ENCODE measurements at places on chromosomes 11 and 22.

DNA sequence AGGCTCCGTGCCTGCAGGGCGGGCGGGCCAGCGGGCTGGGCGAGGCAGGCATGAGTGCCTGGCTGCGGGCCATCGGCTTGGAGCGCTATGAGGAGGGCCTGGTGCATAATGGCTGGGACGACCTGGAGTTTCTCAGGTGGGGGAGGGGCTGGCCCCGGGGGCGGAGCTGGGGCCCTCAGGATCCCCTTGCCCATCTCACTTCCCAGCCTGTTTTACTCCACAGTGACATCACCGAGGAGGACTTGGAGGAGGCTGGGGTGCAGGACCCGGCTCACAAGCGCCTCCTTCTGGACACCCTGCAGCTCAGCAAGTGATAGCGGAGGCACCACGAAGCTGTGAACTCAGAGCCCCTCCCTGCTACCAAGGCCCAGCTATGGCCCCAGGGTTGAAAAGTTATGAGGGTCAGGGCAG, 5.9 kb downstream of the PHOX2A start:
- no peak for DNase-seq

- DNase-seq = no peak
These were observed 49.6 kb downstream of the IGSF9B start for GRCh38 chr11:133907216-133907615.

DNA sequence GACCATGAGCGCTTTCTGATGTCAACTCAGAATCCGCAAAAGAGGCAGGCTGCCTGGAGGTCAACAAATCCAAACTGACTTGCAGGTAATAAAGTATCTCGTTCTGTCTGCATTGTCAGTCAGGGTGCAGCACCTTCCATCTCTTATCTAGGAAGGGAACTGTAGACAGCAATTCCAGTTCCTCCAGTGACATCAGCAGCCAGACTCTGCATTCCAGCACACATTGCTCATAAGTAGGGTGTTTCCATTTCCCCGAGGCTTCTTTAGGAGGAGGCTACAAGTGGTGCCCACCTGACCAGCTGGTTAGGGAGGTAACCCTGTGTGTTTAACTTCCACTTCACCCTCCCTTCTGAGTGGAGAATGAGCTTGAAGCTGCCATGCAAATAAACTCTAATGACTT, 53.3 kb downstream of the NTM start:
- no peak for DNase-seq

- no peak for DNase-seq
These were observed 19.9 kb downstream of the OR8G5 start for GRCh38 chr11:124276081-124276480.

DNA sequence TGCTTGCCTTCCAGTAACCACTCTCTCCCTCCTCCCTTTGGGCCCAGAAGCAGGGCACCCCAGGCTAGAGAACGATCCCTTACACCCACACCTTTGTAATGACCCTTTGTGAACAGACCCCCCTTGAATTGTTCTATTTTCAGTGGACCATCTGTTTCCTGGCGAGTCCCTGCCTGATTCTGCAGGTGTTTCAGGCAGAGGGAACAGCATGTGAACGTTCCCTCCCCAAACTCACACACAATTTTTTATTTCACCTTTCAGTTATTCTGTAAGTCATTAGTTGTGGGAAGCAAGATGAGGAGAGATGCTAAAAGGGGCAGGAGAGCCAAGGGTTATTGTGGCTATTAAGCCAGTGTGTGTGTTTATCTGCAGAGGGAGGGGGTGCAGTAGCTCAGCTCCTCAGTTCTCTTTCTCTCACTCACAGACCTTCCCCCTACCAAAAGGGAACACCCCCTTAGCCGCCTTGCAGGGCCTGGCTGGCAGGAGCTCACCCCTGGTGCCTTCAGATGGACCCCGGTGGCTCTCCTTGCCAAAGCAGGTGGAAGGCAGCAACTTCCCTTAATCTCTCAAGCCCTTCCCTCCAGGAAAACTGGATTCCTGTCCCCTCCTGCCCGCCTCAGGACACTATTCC, 64.8 kb upstream of the SPON1 start:
- no peak for DNase-seq

GRCh38 chr11:132035766-132036165, 665.4 kb downstream of the NTM start:
- no peak for DNase-seq

GRCh38 chr11:80899381-80899780, 1458.6 kb upstream of the TENM4 start:
- DNase-seq = no peak

GRCh38 chr11:9462172-9462799, 1.5 kb downstream of the ZNF143 start:
- DNase-seq = no peak
